Lower lobe of right lung (tissue), 2 donors: ENCODE measurements at places on chromosomes 6 and 20. TPM values are rescaled to one million over a fixed set of nuclear protein-coding genes. Genes with fewer than 3 reads are reported as not detected.

The BPIFA1 gene
- total RNA-seq = 28.4 TPM

The RIPOR3 gene
- total RNA-seq = 11.0 TPM

The MUC22 gene
- total RNA-seq = not detected

The UNC5CL gene
- total RNA-seq = 1.1 TPM

The PKIB gene
- total RNA-seq = 3.2 TPM

The OR2B6 gene
- not detected for total RNA-seq

The NOP56 gene
- total RNA-seq = 84.9 TPM

The C20orf141 gene
- not detected for total RNA-seq

The PREX1 gene
- 78.2 TPM for total RNA-seq

The GPR6 gene
- total RNA-seq = not detected

The TUBB2B gene
- total RNA-seq = 0.59 TPM

DNA sequence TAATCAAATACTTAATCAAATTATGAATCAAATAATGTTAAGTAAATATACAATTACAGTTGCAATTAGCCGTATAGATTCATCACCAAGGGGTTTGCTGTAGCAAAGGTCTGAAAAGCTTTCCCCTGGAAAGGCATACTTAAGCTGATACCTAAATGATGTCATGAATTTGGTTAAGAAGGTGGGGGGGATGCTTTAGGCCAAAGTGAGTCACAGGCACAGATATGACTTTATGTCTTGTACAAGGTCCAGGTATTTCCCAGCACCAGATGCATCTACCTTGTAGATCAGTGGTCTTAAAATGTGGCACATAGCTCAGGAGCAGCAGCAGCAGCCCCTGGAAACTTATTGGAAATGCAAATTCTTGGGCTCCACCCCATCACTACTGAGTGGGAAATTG, 557.3 kb upstream of the CDH4 start:
- H3K27ac ChIP-seq = no peak overlapping the region
- no peaks in the 10 kb centered on the region for H3K4me1 ChIP-seq
- H3K4me3 ChIP-seq = no peak overlapping the region
- H3K36me3 ChIP-seq = no peaks in the 10 kb centered on the region
- no peak for DNase-seq

- H3K4me1 ChIP-seq = no peaks in the 10 kb centered on the region
- no peak overlapping the region for H3K4me3 ChIP-seq
- no peak overlapping the region for H3K27ac ChIP-seq
- no peaks in the 10 kb centered on the region for H3K36me3 ChIP-seq
- DNase-seq = no peak
- H3K27me3 ChIP-seq = no peaks in the 10 kb centered on the region
Measured at GRCh38 chr6:7080311-7080710, 27.4 kb upstream of the RREB1 start.

DNA sequence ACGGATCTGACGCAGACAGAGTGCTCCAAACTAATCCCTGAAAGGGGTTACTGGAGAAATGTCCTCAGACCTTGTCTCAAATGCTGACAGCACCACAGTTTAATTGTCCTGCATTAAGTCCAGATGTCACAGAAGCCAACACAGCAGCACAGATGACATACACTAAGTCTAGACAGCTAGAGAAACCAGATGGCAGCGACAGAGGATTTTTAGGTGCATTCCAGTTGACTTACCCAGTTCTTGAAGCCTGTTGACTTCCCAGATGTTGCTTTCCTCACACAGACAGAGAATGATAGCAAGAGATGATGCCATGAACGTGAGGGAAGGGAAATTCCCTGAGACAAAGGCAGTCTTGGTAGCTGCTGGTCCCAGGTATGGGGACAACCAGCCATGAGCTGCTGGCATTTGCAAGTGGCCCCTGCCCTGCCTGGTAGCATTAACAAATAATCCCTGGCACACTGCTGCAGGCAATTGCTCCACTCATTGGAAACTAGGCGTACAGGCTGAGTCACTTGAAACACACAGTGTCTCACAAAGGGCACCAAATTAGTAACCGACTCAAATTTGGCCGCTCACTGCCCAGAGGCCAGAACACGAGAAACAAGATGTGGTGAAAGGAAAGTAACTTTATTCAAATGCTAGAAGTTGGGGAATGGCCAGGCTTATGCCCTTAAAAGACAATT, 52.2 kb downstream of the ADGB start:
- no peak overlapping the region for H3K4me3 ChIP-seq
- no peaks in the 10 kb centered on the region for H3K4me1 ChIP-seq
- H3K27ac ChIP-seq = no peak overlapping the region
- H3K27me3 ChIP-seq = no peaks in the 10 kb centered on the region
- no peak for DNase-seq
- no peaks in the 10 kb centered on the region for H3K36me3 ChIP-seq

DNA sequence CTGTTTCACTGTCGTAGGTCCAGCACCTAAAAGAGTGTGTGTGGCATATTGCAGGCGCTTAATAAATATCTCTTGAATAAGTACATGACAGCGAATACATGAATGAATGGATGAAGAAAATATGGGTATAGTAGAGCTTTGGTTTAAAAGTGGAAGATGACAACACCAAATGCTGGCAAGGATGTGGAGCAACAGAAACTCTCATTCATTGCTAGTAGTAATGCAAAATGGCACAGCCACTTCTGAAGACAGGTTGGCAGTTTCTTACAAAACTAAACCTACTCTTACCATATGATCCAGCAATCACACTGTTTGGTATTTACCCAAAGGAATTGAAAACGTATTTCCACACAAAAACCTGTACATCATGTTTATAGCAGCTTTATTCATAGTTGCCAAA, 36.3 kb upstream of the ARFGEF2 start:
- no peaks in the 10 kb centered on the region for H3K36me3 ChIP-seq
- H3K4me3 ChIP-seq = no peak overlapping the region
- peaks cover 7% of the 10 kb centered on the region for H3K4me1 ChIP-seq
- H3K27ac ChIP-seq = no peak overlapping the region
- no peaks in the 10 kb centered on the region for H3K27me3 ChIP-seq
- no peak for DNase-seq

- no peak for DNase-seq
- no peaks in the 10 kb centered on the region for H3K4me1 ChIP-seq
- no peaks in the 10 kb centered on the region for H3K36me3 ChIP-seq
- no peak overlapping the region for H3K27ac ChIP-seq
- H3K27me3 ChIP-seq = no peaks in the 10 kb centered on the region
- no peak overlapping the region for H3K4me3 ChIP-seq
Measured at GRCh38 chr20:16952965-16953364, 204.8 kb downstream of the OTOR start.

DNA sequence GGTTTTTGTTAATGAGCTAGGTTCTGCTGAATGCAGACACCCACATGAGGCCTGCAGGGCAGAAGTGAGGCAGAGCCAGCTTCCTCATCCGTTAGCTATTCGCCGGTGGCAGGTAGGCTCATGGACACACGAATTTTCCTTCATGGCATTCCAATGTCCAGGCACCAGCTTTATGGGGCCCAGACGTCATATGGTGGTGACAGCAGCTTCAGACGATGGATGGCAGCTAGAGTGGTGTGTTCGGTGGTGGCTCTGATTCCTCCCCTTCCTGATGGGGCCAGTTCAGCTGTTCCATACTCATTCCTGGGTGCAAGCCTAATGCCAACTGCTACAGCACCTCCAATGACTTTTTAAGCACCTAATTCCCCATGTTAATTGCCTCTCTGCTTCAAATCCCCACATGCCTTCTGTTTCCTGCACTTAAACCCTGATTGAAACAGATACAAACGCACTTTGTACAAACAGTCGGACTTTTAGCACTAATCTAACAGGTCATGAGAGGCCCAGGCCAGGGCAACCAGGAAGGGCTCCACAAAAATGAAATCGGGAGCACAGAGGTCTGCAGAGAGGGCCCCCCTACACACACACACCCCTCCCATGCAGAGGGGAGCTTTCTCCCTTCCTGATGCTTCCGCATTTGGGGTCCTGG, 35.7 kb upstream of the MLN start:
- H3K36me3 ChIP-seq = no peaks in the 10 kb centered on the region
- H3K4me3 ChIP-seq = no peak overlapping the region
- H3K4me1 ChIP-seq = peaks cover 14% of the 10 kb centered on the region

DNA sequence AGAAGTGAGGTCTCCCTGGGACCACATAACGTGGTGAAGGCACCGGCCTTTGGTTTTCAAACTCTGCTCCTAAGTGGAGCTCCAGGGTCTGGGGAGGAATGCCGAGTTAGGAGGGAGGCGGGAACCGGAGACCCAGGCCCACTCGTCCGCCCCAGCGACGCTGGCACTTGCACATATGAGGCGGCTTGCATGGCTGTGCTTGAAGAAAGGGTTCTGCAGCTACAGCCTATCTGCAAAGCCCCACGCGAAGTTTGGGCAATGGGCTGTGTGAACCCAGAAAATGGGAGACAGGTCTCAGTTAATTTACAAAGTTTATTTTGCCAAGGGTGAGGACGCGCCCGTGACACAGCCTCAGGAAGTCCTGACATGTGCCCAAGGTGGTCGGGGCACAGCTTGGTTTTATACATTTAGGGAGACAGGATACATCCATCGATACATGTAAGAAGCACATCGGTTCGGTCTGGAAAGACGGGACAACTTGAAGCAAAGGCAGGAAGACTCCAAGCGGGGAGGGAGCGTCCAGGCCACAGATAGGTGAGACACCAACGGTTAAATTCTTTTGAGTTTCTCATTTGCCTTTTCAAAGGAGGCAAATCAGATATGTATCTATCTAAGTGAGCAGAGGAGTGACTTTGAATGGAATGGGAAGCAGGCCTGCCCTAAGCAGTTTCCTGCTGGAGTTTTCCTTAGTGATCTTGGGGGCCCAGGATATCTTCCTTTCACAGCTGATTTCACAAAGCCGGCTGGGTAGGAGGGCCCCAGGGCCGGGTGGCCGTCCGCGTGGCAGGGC, 782 bp upstream of the PCMTD2 start:
- H3K27me3 ChIP-seq = no peaks in the 10 kb centered on the region
- peak overlapping the region; percentile 74 for H3K4me3 ChIP-seq
- peaks cover 30% of the 10 kb centered on the region for H3K4me1 ChIP-seq

DNA sequence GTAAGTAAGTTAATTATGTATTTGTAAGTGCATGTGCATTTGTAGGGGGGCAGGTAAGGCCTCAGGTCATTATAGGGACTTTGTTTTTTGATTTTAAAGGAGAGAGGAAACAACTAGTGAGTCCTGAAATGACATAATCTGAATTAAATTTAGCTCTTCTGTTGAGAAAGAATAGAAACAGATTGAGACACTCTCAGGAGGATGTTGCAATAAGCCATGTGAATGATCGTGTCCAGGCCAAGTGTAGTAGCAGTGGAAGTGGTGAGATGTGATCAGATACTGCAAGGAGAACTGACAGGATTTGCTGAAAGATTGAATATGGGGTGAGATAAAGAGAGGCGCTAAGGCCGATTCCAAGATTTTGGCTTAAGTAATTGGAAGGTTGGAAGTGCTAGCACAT, 2.6 kb upstream of the CENPW start:
- H3K27me3 ChIP-seq = no peaks in the 10 kb centered on the region
- H3K4me1 ChIP-seq = peaks cover 17% of the 10 kb centered on the region
- no peak for DNase-seq

DNA sequence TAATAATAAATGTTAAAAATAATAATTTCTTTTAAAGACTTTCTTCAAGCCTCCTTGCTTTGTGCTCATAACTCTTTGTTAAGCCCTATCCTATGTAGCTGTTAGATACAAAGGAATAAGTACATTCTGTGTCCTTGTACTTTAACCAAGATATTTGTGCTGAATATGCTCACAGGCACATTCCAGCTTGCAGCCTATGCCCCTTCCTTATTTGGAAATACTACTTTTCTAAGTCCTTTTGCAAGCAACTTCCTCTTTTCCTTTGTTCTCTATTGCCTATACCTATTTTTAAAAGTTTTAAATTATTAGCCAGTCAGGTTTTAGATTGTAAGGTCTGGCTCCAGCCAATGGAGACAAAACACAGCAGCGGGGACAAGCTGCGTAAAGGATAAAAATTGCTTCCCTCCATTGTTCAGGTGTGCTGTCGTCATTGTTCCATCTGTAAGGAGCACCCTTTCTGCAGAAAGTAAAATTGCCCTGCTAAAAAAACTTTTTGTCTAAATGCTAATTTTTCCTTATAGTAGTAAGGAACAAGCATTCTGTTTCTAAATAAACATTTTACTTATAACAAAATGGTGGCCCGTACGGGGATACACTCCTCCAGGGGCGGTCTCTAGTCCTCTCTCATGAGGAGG, 80.2 kb downstream of the SYTL3 start:
- H3K27me3 ChIP-seq = no peaks in the 10 kb centered on the region
- DNase-seq = no peak
- H3K27ac ChIP-seq = no peak overlapping the region
- no peaks in the 10 kb centered on the region for H3K36me3 ChIP-seq
- no peaks in the 10 kb centered on the region for H3K4me1 ChIP-seq

DNA sequence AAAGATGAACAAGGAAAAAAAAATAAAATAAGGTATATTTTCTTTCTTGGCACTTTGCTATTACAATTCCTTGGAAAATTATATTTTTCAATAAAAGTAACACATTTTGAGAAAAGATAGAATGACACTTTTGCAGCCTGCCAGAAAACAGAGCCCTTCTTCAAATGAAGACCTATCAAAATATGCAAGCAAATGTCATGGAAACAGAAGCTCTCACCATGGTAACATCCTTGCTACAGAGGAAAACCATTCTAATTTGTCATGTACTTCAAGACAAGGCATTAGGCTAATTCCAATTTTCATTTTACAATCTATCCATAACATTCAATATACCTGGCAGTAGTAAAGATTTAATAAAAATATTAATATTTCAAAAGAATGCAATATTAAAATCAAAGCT, 177.9 kb downstream of the RNGTT start:
- no peaks in the 10 kb centered on the region for H3K27me3 ChIP-seq
- H3K4me1 ChIP-seq = no peaks in the 10 kb centered on the region
- H3K36me3 ChIP-seq = no peaks in the 10 kb centered on the region
- no peak for DNase-seq
- H3K4me3 ChIP-seq = no peak overlapping the region

DNA sequence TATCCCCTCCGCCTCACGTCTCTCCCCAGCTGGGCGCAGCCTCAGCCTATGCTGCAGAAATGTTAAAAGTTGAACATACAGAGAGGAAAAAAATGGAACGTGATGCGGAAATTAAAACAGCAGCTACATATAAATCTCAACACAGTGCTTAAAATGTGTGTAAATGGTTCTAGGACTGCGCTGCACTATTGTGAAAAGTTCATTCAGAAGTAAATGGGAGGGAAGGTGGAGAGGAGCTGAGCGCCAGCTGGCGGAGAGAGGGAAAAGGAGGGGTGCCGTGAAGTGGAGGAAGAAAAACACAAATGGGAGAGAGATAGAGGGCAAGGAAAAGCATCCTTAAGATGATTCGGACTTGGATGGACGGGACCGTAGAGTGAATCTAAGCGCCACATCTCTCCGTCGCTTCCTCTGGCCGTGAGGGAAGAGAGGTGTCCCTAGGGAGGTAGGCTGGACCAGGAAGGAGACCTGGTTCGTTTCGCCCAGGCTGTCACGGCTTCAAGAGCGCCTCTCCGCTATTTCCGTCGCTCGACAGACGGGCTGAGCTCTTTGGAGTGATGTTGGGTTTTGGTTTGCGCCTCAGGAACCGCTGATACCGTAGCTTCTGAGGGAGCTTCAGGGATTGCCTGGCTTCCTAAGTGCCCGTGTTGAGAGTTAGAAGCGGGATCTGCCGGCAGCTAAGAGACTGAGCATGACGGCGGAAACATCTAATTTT, 113.7 kb downstream of the TRIM27 start:
- no peaks in the 10 kb centered on the region for H3K4me1 ChIP-seq
- DNase-seq = no peak
- no peak overlapping the region for H3K4me3 ChIP-seq
- H3K27me3 ChIP-seq = peaks cover 94% of the 10 kb centered on the region
- H3K36me3 ChIP-seq = no peaks in the 10 kb centered on the region
- H3K27ac ChIP-seq = no peak overlapping the region

GRCh38 chr6:49416195-49416594, 46.9 kb downstream of the MMUT start:
- no peaks in the 10 kb centered on the region for H3K4me1 ChIP-seq
- H3K4me3 ChIP-seq = no peak overlapping the region
- no peak overlapping the region for H3K27ac ChIP-seq
- H3K36me3 ChIP-seq = no peaks in the 10 kb centered on the region
- DNase-seq = no peak
